ENCODE measurements at places on chromosomes 3 and 15. TPM values are rescaled to one million over a fixed set of nuclear protein-coding genes. Genes with fewer than 3 reads are reported as not detected.

DNA sequence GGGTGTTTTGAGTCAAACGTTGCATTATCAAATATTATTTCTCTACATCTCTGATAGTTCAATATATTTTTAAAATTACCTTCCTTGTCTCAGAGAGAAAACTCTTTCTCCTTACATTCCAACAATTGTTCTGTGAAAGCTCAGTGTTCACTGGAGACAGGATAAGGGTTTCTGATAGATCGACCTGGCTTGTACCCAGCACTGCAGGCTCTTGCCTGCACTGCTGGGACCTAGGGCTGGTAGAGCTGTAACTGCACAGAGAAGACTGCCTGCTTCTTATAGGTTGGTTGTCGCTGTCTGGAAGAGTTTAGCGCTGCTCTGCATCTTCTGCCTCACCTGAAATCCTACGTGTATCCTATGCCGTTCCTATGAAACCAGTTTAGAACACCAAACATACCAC, 249.9 kb upstream of the LRTM1 start:
- DNase-seq = no peak

DNA sequence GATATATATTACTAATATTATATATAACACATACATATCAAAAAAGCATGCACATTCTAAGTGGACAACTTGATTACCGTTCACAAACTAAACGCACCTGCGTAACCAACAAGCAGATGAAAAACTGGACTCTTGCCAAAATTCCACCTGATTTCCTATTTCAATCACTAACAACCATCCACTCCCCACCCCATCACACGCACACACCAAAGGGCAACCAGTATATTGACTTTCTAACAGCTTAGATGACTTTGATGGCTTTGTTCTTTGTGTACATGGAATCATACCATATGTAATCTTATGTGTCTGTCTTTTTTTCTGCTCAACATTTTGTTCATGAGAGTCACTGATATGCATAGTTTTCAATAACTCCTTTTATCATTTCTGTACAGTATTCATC, 496.8 kb upstream of the ARRDC4 start:
- DNase-seq = no peak

GRCh38 chr3:31305340-31305739, 227.4 kb upstream of the STT3B start:
- no peak for DNase-seq

GRCh38 chr3:179449636-179450035, 1.6 kb downstream of the GNB4 start:
- no peak for DNase-seq

- no peak for DNase-seq
Measured at GRCh38 chr15:59406446-59406845, 31.5 kb upstream of the FAM81A start.

GRCh38 chr15:52788099-52788986, 1.8 kb downstream of the ONECUT1 start:
- no peak for DNase-seq

DNA sequence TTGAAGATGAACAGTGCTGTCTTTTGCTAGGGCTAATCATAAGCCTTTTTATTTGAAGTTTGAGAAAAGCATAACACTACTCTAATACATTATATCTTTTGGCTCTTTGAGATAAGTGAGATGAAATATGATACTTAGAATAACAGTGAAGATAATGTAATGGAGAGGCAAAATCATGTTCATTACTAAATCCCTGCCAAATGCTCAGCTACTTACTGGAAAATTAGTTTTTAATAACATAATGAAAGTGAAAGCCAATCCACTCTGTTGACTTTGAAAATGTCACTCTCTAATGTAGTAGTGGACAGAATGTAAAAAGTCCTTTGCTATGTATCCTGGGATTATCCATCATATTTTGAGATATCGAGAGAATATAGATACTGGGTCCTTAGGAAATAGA, 35.9 kb upstream of the MYH15 start:
- DNase-seq = no peak

DNA sequence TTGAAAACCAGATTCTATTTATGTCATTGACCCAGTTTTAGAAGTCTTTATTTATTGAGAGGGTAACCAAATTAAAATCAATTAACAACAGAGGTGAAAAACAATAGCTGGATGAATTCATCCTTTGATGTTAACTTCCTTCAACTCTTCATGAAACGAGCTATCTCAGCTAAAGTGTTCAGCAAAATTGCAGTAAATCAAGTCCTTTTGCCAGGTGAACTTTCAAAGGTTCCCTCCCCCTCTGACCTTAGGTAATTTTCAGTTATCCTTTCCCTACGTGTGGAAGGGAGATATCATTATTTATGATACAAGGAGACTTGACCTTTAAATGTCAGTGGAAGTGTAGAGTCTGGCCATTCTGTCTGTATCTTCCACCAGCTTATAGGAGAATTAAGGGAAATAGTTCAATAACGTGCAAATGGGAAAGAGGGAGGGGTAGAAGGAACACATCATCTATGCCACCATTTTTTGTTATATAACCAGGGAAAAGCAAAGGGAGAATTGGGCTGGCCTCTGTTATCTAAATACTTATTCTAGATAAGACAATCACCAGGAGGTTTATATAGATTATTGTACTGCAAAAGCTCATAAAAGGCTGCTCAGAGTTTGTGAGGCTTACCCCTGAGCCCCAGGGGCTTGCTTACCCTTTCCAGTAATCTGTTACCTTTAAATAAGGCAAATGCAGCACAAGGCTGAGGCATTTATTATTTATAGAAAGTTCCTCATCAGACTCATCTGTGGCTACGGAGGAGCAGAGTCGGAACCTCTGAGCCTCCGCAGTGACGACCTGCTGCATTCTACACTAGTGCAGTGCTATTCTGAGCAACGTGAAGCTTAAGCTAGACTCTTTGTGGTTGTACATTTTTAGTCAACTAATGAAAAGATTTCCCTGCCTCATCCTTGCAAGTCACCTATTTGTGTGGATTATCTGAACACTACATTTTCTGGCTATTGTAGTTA, 97.7 kb upstream of the ZBED2 start:
- DNase-seq = no peak

DNA sequence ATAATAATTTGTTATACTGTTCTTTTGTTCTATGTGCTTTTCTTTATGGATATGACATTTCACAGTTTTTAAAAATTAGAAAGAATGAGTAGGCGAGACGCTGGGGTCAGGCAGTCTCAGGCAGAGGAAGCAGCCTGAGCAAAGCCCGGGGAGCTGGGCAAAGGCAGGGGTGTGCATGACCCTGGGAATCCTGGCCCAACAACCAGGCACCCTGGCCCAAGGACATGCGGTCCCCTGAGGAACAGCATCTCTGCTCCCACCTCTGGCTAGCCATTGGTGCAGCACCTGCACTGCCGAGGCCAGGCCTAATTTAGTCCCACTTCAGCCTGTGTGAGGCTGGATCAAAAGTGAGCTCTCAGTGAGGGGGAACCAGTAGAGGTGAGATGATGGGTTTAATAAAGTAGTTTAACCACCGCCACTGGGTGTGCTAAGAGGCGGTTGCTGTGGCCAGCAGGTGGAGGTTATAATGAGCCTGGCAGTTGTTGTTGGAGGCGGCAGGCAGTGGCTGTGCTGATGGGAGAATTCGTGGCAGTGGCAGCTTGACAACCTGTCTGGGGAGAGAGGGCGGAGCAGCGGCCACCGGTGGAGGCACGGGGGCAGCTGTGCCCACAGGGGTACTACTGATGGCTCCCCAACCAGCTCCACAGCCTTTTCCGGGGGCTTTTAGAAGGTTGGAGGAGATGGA, 41.5 kb downstream of the PRKCD start:
- DNase-seq = no peak

DNA sequence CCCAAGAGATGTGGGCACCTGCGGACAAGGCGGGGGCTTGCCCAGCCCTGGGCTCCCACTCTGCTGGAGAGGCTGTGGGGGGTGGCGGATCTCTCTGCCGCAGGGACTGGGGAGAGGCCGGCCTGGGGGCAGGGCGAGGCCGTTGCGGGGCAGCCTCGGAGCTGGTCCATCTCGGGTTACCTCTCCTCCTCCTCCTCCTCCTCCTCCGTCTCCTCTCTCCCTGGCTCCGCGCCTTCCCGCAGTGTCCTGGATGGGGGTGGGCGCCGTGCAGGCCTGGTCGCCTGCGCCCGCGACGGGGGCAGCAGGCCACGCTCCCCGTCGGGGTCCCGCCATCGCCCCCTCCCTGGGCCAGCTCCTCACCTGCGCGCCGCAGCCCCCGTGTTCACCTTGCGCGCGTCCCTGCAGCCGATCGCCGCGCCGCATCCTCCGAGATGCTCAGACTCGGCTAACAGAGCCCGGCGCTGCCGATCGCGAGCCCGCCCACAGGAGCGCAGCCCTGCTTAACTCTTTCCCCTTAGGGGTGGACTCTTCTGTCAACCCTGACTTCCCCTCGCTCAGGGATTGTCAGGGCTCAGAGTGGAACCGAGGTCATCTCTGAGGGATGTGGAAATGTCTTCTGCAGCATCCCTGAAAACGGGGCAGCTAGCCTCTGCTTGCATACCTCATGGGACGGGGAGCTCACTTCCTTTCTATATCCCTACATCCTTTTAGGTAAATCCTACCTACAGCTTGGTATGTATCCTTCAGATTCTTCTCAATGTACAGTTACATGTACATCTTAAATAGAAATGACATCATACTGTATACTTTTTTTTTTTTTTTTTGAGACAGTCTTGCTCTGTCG, at the start of gene PRRT3:
PRRT3 (minus strand) TSS at position 447 of the 844 bp plus-strand sequence. CDS start 2,293 bp downstream, outside the sequence.
- DNase-seq = peak; percentile 31

DNA sequence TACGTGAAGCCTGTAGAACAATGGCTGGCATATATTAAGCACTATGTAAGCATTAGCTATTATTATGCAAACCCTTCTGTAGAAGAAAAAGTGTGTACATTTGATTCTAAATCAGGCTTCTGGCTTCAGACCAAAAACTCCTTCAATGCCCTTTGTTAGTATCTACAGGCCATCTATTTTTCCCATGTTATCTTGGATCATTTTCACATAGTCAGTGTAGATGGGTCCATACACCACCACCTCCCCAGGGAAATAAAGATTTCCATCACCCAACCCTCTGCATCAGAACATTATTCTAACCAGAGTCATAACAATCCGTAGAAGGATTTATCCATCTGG, 8.0 kb upstream of the KLHL6 start:
- no peak for DNase-seq

DNA sequence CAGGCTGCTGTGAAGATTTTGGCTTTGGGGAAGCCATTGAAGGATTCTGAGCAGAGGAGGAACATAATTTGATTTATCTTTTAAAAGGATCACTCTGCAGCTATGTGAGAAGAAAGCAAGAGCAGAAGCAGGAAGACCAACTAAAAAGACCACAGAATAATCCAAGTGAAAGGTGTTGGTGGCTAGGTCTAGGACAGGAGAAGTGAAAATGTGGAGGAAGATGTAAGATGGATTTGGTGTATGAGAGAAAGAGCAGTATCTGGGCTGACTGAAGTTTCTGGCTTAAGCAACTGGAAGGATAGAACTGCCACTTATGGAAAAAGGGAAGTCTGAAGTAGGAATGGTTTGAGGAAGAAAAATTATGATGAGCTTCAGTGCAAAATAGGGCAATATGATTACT, 62.0 kb downstream of the SFMBT1 start:
- DNase-seq = no peak

- DNase-seq = no peak
Measured at GRCh38 chr3:13009946-13010315, 63.3 kb downstream of the IQSEC1 start.

DNA sequence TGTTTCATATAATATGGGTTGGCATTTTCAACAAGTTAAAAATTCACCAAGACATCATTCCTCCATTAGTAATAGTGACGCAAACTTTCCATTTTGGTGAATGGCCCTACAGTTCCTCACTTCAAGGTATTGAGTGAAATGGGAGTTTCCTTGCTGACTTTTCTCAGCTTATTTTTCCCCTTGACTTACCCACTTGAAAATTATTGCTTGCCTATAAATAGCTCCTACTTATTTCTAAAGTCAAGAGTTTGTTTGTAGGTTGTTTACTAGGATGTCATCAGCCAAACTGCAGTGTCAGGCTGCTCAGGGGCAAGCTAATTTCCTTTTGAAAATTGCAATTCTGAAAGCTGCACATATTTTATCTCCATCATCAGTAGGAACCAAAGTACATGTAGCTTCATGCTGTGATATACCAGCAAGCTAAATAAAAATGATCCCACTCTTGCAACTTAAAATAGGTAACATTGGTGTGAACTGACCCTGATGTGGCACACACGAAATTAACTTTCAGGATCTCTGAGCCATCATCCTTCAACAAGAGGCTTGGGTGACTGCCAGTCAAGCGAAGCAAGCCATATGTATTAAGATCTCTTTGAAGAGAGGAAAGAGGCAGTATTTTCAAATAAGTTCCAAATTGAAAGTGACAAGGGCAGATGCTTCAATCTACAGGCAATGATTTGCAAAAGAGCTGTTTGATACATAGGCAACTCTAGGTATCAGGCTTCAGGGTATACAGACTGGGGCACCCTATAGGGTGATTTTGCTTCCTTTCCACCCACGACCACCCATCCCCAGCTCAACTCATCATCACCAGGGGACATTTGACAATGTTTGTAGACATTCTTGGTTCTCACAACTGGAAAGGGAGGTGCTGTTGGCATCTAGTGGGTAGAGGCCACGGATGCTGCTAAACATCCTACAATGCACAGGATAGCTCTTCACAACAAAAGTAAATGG, 66.8 kb upstream of the RASGRP1 start:
- DNase-seq = no peak

DNA sequence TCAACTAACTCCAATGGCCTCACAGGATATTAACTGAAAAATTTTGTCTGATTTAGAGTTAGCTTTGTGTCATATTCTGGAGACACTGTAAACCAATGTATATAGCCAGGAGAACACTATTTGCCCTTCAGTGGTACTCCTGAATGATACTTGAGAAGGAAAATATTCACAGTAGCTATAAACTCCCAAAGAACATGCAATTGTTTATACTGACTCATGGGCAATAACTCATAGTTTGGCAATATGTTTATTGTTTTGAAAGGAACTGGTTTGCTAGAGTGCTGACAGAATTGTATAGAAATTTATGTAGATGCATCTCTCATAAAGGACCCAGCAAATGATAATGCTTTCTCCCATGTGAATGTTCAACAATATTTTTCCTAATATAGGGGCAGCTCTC, 537.6 kb downstream of the PLOD2 start:
- no peak for DNase-seq

DNA sequence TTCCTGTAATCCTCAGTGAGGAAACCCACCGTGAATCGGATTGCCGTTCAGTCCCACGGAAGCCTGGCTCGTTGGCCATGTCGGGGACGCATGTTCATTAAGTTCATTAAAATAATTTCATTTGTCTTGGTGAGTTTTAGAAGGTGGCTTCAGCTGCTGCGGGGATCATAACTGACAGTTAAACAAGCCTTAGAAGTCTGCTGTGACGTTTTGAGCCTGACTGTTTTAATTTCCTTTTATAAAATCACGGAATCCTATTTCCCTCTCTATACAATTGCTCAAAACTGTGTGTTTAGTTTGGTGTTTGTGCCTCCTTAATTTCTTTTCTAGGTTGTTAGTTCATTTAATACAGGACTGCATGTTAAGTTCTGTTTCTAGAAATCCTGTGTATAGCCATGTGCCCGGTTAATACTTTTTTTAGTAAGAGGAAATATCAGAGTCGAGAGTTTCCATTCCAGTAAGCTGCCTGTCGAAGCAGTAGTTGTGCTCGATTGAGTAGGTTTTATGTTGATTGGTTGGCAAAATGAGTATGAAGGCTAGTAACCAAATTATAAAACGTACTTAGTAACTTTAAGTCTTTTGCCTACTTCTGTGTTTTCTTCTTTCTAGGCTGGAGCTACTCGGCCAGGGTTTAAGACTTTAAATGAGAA, 705 bp downstream of the NIPA2 start:
- DNase-seq = peak; percentile 10

- peak; percentile 14 for DNase-seq
Measured at GRCh38 chr15:68829068-68829467, 8.4 kb upstream of the ANP32A start.

C3orf49 gene
- not detected for total RNA-seq

FAM98B gene
- 3.5 TPM for total RNA-seq

OSTN gene
- not detected for total RNA-seq

PLSCR2 gene
- not detected for total RNA-seq

Data from M059J (cell line).